ENCODE measurements at places on chromosomes 1 and 21.

DNA sequence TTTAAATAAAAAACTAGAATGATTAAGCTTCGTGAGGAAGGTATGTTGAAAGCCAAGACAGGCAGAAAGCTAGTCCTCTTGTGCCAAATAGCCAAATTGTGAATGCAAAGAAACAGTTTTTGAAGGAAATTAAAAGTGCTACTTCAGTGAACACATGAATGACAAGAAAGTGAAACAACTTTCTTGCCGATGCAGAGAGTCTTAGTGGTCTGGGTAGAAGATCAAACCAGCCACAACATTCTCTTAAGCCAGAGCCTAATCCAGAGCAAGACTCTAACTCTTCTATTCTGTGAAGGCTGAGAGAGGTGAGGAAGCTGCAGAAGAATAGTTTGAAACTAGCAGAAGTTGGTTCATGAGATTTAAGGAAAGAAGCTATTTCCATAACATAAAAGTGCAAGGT lies 63.2 kb downstream of the TTC3 start:
- no peak for DNase-seq

- no peak for DNase-seq
These were observed 217.6 kb downstream of the LTN1 start for GRCh38 chr21:28775071-28775470.

DNA sequence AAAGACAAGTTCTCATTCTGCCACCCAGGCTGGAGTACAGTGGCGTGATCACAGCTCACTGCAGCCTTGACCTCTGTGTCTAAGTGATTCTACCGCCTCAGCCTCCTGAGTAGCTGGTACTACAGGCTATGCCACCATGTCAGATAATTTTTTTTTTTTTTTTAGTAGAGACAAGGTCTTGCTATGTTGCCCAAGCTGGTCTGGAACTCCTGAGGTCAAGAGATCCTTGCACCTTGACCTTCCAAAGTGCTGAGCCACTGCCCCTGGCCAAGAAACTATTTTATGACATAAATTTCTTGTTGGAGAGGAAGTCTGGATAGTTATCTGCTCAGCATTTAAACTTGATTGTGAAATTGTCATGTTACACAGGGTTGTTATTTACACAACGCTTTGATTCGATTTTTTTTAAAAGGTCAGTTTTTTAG lies 2.1 kb downstream of the SCCPDH start:
- DNase-seq: no peak

- DNase-seq: no peak
These were observed 44.8 kb downstream of the NTPCR start for GRCh38 chr1:232995189-232995588.

DNA sequence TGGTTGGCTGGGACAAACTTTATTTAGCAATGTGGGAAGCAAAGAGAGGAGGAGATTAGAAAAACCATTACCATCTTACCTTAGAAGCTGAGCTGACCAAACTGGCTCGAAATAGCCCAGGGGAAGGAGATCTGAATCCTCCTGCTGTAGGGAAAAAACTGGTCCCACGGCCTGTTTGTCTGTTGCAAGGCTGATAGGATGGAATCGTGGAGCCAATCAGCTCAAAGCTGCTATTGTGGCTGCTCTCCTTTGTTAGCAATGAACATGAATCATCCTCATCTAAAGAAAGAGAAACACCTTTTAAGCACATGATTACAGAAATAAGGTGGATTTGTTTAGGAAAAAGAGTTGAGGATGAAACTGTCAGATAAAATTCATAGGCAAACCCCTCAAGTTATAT lies 21.5 kb downstream of the CLSPN start:
- DNase-seq: no peak

DNA sequence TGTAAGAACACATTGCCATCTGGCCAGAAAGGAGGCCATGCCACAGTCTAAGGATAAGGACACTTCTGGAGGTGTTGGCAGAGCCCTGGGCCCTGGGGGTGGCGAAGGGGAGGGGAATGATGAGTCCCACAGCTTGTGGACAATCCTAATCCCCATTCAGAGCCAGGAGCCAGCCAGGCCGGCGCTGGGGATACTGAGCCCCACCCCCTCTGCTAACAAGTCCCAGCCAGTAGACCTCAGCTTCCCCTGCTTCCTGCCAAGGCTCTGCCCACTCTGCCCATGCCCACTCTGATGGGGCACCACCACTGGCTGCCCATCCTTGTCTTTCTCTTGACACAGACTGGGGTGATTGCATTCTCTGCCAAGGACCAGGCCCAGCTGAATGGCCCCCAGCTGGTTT lies 71.9 kb downstream of the NAV1 start:
- no peak for DNase-seq

DNA sequence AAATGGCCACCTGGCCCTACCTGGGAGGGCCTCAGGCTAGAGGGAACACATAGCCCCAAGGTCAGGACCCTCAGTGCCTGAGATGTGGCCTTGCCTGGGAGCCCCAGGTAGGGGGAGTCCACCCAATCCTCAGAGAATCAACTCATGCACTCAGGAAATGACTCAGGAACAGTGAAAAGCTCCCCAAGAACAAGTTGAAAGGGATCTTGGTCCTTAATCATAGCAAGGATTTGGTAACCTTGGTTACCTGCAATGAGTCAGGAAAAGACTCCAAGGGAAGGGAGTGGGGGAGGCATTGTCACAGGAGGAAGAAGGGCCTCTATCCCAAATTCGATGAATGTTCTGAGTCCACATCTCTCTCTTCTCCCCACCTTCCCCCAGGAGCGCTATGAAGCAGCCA lies 17.0 kb downstream of the MAP7D1 start:
- DNase-seq: no peak

Measured in CD4-positive, alpha-beta T cell treated with Interleukin-21 for 1 hour (primary cell).